Putamen (tissue), 1 donor: ENCODE measurements at places on chromosomes 11 and 22.
A peak's percentile ranks its signal among the peaks of the same experiment; 100 is the strongest.

DNA sequence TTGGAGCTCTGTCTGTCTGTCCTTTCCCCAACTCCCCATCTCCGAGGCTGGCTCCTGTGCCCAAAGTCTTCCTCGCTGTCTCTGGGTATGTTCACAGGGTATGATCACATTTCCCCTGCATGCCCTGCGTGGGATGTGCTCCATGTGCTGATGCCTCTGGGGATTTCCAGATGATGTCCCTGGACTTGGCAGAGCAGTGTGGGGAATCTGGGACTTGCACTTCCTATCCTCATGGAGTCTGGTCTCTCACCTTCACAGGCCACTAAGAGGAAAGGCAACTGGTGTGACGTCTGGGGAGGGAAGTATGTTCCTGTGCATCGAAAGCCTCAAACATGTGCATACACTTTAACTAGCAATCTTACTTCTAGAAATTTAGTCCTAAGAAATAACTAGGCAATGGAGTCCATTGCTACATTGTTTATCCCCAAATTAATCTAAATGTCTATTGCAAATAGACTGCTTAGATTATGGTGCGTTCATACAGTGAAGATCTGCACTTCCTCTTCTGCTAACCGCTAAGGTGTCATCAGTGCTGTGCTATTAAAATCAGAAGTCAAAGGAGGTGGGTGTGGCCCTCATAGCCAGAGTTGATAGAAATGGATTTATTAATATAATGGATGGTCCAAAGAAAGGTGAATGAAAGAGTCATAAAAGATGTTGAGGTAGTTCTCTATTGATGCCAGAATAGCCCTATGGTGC lies 20.8 kb downstream of the TIMP3 start:
- no peak for DNase-seq

DNA sequence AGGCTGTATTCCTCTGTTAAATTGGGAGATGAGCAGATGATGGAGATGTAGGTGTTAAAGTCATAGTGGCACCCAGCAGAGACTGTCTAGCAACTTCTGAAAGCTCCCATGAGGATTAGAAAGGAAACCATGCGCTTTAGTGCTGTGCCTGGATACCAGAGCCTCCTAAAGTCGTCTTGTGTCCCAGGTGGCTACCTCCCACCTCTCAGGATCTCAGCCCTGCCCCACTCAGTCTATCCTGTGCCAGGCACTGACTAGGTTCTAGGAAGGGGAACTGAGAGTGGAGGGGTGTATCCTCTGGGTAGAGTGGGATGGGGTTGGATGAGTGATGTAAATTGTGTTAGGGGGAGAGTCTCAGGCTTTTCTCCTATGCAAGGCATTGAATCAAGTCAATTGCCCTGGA lies 60.2 kb downstream of the KIAA1671 start:
- no peak for DNase-seq

GRCh38 chr22:41526830-41527799 lies 17.2 kb downstream of the POLR3H start:
- DNase-seq, result peak; percentile 60

GRCh38 chr11:22582151-22582410 lies 43.5 kb downstream of the FANCF start:
- no peak for DNase-seq

DNA sequence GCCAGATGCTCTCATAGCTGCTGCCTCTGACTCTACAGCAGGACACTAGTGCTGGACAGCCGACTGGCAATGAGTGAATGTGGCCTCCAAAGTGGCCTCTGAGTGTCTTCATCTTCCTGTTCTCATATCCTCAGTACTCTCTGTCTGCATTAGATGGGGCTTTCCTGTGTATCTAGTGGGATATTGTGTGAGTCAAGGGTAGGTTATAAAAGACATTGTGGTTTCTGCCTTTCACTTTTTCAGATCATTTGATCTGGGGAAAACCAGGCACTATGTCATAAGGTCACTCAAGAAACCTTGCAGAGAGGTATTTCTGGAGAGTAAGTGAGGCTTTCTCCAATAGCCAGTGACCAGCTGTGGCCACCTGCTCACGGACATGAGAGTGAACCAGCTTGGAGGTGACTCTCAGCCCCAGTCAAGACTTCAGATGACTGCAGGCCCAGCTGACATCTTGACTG lies 333.6 kb upstream of the NCAM1 start:
- no peak for DNase-seq

DNA sequence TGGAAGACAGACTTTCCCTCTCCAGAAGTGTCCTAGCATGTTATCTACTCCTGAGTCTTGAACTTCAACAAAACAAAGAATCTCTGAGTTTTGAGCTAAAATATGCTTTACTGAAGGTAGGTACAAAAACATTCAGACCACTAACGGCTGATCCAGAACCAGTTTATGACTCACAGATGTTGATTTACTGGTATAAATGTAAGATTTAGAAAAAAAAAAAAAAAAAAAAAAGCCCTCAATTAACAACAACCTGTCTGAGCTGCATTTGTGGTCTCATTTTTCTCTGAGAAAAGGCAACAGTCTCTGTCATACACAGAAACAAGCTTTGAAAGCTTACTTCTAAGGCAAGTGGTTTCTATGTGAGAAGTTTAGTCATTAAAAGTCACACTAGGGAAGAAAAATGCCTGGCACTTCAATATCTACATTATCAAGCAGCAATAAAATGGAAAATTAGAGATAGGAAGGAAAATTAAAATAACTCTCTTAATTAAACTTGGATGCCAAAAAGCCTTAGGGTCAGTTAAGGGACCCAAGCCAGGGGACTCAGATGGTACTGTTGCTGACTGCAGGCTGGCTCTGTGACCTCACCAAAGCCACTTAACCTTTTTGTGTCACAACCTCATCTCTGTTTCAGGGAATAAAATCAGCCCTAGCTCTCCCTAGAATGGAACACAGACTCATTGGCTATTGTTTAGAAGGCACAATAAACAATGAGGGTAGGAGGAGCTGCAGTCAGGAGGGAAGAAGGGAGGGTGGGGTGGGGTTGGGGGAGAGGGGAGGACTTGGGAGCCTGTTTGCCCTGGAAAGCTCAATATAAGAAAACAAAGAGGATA lies 61.7 kb downstream of the ETS1 start:
- peak; percentile 88 for DNase-seq

GRCh38 chr22:31490496-31490925 lies 869 bp upstream of the EIF4ENIF1 start:
- DNase-seq, result peak; percentile 53

- DNase-seq, result no peak
These were observed 72.5 kb downstream of the PACS1 start for GRCh38 chr11:66142370-66143263.

GRCh38 chr22:47091921-47092700 lies 329.7 kb downstream of the TBC1D22A start:
- DNase-seq, result no peak

DNA sequence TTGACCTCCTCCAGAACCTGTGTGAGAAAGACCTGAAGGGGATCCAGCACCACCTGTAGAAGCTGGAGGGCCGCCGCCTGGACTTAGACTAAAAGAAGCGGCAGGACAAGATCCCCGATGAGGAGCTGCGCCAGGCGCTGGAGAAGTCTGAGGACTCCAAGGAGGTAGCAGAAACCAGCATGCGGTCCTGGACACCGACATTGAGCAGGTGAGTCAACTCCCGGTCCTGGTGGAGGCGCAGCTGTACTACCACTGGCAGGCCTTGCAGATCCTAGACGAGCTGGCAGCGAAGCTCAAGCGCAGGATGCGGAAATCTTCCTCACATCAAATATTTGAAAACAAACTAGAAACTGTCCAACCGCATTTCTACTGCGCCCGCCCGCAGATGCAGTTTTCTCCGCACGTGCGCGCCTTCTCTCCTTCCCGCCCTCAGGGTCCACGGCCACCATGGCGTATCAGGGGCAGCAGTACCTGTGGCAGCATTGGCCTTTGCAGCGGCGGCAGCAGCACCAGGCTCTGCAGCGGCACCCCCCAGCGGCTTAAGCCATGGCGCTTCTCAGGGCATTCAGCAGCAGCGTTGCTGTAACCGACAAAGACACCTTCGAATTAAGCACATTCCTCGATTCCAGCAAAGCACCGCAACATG lies 10.2 kb downstream of the CLDN25 start:
- DNase-seq, result no peak

DNA sequence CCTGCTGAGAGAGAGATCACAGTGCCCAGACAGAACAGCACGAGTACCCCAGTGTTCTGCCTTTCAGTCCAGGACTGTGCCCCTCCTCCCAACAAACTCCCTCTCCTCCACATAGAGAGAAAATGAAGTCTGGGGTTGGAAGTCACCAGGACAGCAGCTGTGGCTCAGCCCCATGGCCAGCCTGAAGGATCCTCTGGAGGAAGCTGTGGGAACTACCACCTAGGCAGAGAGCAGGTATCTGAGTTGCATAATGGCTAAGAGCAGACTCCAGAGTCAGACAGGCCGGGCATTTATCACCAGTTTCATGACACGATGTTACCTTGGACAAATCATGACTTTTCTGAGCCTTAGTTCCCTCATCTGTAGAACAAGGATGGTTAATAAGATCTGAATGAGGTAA lies 61.2 kb upstream of the RRAS2 start:
- no peak for DNase-seq

DNA sequence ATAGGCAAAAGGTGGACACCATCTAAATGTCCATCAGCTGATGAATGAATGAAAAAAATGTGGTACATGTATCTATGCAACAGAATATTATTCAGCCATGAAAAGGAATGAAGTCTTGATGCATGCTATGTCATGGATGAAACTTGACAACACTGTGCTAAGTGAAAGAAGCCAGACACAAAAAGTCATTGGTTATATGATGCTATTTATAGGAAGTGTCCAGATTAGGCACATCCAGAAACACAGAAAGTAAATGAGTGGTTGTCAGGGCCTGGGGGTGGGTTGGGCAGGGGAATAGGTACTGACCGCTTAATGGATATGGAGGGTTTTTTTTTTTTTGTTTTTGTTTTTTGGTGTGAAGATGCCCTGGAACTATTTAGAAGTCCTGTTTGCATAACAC lies 21.7 kb upstream of the MN1 start:
- no peak for DNase-seq

GRCh38 chr11:34149786-34150185 lies 44.4 kb downstream of the NAT10 start:
- DNase-seq, result no peak

GRCh38 chr11:63492441-63492840 lies 1.5 kb upstream of the PLAAT5 start:
- DNase-seq, result no peak

- DNase-seq, result no peak
These were observed 288.5 kb downstream of the NTM start for GRCh38 chr11:131658952-131659351.

DNA sequence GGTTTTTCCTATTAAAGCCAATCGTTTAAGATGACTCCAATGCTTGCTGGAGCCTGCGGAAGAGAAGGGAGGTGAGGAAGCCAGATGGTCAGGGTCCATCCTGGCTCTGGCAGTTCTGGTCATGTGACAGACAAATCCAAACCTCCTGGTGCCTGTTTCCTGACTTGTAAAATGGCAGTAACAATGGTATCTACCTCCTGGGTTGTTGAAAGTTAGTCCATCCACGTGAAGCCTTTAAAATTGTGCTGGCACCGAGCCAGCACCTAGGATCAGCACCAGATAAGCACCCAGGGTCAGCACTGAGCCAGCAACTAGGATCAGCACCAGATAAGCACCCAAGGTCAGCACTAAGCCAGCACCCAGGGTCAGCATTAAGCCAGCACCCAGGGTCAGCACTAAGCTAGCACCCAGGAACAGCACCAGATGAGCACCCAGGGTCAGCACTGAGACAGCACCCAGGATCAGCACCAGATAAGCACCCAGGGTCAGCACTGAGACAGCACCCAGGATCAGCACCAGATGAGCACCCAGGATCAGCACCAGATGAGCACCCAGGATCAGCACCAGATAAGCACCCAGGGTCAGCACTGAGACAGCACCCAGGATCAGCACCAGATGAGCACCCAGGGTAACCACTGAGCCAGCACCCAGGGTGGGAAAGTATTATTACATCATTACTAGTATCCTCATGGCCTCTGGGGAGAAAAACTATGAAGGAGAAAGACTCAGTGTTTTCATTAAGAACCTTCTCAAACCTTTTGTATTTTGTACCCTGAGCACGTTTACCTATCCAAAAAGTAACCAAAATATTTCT lies 17.2 kb downstream of the KIAA0930 start:
- DNase-seq, result no peak

- no peak for DNase-seq
These were observed 379.3 kb downstream of the INSC start for GRCh38 chr11:15493921-15494620.

DNA sequence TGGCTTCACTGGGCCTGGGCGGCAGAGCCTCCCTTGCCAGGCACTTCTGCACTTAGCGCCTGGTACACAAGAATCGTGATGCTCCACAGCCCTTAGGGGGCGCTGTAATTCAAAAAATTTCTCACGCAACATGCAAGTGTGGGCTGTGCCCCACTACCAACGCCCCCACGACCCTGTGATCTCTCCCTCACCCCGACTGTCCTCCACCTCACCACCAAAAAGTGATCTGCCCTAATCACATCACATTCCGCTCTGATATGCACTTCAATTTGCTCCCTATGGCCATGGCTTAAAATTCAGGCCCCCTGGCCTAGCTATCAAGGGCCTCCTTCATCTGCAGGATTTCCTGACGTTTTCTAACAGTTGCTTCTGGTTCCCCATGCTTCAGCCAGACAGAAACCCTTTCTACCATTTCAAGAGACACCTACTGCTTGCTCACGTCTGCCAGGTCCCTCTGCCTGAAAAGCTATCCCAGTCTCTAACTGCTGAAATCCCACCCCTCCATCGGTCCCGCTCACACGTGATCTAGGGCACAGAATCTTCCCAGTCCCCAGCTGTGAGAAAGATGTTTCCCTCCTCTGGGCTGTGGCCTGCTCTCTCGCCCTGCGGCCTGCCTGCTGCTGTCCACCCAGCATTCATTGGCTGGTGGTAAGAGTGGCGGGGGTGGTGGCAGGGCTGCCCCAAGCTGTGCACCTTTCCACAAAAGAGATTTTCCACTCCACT lies 27.9 kb upstream of the LRRC32 start:
- no peak for DNase-seq

DNA sequence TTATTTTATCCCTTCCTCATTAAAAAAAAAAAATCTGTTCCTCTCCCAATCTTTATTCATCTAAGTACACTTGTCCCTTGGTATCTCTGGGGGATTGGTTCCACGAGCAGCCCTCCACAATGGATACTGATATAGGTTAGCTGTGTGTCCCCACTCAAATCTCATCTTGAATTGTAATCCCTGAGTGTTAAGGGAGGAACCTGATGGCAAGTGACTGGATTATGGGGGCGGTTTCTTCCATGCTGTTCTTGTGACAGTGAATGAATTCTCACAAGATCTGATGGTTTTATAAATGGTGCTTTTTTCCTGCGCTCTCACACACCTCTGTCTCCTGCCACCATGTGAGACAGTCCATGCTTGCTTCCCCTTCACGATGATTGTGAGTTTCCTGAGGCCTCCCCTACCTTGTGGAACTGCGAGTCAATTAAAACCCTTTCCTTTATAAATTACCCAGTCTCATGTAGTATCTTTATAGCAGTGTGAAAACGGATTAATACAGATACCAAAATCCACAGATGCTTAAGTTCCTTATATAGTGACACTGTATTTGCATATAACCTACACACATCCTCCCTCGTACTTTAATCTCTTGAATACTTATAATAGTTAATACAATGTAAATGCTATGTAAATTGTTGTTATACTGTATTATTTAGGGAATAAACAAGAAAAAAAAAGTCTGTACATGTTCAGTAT lies 62.0 kb downstream of the PACS1 start:
- no peak for DNase-seq
